EH (cell line): ENCODE measurements at places on chromosomes 6 and 20.

DNA sequence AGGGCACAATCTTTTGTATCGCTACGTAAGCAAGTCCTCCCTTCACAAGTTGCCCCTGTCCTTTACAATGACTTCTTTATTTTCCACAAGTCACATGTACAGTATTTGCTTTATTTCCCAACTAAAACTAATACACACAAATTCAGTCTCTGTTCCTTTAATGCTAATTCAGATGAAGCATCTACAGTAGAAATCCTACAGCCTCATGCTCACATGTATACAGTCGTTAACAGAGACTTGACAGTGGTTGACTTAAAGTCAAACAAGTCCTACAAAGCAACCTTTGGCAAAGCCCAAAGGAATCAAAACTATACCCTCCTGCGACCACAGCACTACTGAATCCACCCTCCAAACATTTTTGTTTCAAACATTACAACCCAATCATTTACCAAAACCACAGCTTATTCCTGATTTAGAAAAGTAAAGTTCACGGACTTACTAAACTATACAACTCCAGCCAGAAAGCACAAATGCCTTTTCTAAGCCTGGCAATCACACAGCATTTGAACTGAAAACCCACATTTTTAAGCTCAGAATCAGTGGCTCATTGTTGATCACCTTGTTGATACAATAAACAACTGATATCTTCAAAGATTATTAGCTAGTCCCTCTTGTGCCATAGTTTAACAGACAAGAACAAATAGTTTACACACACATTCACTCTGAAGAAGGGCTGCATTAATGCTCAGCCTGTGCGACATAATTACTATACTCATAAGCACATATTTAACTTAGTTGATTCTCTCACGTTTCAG is 70.9 kb upstream of the NHSL1 start:
- DNase-seq = no peak

DNA sequence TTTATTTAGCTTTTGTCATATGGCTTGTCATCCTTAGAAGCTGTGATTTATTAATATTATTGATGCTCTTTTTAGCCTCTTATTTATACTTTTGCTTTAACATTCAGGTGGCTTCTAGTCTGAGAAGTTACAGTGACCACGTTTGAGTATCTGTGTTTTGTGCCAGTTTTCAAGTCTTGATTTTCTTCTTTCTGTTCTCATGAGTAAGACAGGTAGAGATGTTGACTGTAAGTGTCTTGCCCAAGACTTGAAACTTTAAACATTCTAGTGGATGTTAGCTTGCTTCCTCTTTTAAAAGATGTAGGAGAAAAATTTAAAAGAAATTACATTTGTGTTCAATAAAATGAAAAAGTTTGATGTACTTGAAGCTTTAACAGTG is 122.6 kb downstream of the LRRC1 start:
- DNase-seq = no peak

GRCh38 chr6:2141644-2142290 is 103.6 kb downstream of the GMDS start:
- DNase-seq = no peak

DNA sequence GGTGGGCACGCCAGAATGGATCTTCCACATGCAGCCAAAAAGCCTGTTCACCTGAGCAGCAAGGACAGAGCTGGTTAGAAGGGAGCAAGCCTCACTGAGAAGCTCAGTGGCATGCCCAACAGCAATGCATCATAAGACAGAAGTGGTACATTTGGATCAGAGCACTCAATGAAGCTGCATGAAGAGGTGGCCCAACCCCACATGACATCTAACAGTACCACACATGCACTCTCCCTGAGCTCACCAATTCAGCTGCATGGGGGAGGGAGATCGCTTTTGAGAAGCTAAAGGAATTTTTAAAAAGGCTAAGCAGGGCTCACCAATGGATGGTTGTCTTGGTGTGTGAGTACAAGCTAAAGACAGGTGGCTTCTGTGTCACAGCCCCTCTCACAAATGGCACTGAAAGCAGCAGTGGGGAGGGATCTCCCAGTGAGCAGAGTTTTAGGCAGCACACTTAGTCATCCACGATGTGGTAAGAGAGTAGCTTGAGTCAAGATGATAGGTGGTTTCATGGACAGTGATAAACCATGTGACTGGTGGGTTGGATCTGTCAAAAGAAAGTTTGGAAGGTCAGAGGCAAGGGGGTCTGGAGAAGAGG is 166.6 kb upstream of the TAB2 start:
- no peak for DNase-seq

GRCh38 chr6:44022296-44022661 is 105.0 kb downstream of the MRPL14 start:
- peak; percentile 43 for DNase-seq

- DNase-seq = no peak
These were observed 7.5 kb downstream of the FAXC start for GRCh38 chr6:99341862-99342455.

DNA sequence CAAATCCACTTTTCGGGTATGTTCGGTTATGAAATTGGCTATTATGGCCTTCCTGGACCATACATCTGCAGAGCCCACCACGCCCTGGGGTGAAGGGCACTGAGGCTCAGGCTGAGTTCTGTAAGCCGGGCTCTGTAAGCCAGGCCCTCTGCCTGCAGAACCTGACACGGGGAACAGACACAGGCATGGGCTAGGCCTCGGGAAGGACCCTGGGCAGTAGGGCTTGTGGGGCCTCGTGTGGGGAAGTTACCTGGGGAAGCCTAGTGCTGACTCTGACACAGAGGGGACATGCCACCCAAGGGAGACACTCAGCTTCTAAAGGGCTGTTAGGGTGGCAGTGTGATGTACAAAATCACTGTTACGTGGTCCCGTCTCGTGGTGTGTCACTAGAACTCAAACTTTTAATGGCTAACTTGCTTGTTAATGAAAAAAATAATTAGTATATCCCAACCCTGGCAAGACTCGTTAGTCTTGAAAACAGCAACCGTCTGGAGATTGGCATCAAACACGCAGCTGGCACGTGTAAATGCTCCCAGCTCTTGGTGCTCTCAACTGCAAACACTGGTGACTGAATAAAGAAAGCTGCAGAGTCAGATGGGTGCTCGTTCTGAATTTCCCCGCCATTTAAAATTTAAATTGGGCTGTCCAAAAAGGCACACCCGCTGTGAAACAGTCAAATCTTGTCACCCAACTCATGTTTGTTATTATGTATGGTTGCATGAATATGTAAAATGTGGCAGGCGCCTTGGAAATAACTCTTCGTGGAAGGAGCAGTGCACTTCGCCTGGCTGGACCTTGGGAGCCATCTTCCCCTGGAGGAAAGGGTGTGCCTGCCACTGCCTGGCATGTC is 23.6 kb upstream of the TCFL5 start:
- DNase-seq = no peak

DNA sequence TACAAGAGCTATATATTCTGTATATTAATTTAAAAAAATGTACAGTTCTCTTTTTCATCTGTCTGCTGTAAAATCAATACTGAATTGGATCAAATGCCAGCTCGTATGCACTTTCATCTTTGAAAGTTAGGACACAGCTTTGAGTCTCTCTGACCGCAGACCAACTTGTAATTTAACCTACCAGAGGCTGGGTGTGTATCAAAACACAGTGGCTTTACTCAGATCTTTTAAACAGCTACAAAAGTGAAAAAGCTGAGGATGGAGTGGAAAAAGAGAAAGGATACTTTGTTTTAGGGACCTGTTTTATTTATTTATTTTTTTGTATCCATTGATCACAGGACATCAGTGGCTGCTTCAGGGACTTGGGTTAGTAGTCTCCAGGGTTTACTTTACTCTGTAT is 44.1 kb downstream of the KIAA0408 start:
- no peak for DNase-seq

GRCh38 chr6:128723667-128724066 is 159.3 kb upstream of the LAMA2 start:
- peak; percentile 35 for DNase-seq

- DNase-seq = no peak
These were observed 234.5 kb downstream of the LY86 start for GRCh38 chr6:6823030-6823429.

DNA sequence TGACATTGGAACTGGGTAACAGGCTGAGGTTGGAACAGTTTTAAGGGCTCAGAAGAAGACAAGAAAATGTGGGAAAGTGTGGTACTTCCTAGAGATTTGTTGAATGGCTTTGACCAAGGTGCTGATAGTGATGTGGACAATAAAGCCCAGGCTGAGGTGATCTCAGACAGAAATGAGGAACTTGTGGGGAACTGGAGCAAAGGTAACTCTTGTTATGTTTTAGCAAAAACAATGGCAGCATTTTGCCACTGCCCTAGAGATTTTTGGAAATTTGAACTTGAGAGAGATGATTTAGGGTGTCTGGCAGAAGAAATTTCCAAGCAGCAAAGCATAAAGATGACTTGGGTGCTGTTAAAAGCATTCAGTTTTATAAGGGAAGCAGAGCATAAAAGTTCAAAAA is 474.7 kb upstream of the ADGRB3 start:
- DNase-seq = no peak

DNA sequence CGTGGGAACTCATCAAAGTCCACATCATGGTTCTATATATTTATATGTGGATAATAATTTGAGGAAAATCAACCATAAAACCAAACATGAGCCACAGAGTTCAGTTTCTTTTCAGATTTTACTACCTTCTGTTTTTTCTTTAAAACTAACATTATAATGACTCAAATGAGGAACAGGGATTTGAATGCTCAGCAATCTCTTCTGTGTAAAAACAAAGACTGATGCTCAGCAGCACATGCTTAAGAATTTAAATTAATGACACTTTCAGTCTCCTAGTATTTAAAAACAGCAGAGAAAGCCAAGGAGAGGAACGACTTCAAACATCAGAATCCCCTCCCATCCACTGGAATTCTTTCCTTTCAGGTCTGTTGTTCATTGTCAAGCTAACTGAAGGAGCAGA is 72.7 kb downstream of the PSMG4 start:
- no peak for DNase-seq

GRCh38 chr6:163634211-163635171 is 220.0 kb downstream of the QKI start:
- DNase-seq = no peak

GRCh38 chr6:130931683-130932082 is 104.5 kb downstream of the SMLR1 start:
- no peak for DNase-seq

DNA sequence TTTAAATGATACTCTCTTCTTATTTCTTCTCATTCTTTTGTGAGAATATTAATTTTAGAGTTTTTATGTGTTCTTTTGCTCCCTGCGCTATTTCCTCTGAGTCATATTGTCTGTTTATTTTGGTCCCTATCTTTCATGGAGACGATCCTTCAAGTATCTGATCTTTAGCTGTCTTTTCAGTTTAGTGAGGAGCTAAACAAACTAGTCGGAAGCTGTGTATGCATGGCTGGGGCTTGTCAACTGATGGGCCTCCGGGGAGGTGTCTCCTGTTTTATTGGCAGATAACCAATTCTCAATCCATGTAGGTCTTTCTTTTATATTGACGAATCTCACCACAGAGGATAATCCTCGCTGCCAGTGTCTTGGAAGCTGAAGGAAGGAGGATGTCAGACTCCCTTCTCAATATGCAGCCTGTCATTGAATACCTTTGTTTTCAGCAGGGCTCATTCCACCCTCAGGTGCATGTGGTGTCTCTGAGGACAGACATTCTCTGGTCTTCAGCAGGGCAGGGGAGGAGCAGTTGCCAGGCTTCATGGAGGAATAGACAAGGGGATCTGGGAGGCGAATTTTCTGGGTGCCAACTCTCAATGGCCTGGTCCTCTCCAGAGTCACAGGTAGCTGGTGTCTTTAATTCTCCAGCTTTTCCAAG is 64.9 kb downstream of the RNF182 start:
- peak; percentile 43 for DNase-seq

GRCh38 chr6:3252369-3252768 is 6.4 kb upstream of the PSMG4 start:
- no peak for DNase-seq

DNA sequence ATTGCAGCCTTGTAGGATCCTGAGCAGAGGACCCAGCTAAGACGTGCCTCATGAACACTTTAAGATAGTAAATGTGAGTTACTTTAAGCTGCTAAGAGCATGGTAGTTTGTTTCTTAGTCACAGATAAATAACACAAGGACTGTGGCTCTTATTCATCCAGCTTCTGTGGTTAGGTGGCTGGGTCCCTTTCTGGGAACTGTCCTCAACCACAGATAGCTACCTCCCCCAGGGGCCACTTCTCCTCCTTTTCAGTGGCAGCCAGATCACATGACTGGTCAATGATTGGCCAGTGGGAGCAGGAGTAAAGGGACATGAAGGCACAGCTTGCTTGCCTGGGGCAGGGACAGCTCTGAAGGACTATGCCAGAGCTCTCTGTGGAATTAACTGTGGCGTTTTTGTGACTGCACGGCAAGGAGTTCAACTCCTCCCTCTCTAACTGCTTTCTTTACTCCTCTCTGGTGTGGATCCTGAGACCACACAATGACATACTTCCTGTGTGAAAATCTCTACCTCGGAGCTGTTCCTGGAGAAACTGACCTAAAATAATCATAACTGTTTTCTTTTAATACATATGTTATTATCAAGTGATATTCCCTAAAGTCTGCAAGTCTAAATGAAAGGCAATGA is 76.5 kb downstream of the NRN1 start:
- no peak for DNase-seq

GRCh38 chr6:143701349-143702234 is 23.8 kb downstream of the PHACTR2 start:
- DNase-seq = no peak

GRCh38 chr6:112979830-112980229 is 632.7 kb downstream of the RFPL4B start:
- peak; percentile 94 for DNase-seq

DNA sequence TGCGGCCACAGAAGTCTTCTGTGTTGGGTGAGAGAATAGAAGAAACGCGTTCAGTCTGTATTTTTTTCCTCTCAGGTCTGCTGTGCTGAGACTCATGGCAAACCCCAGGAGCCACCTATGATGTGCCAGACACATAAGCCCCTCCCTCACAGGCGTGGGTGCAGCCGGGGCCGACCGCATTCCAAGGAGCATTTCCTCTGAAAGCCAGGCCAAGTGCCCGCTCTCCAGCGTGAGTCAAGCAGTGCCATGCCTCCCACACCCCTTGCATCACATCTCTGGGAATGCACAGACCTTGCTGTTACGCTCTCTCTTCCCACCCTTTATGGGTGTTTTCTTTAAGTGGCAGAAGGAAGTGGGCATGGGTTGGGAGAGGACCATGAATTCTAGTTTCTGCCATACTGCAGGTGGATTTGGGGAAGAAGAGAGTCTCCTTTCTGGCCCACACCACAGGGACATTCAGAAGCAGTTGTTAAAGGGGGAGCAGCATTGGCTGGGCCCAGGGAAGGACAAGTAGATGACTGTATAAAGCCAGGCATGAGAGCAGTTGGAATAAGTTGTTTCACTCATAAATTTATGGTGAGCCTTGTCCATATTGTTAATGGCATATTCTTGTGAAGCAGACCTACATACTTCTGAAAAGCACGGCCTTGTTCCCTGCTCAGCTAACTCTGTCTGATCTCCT is 37.1 kb upstream of the TFAP2A start:
- DNase-seq = peak; percentile 87

GRCh38 chr6:1526398-1527072 is 83.2 kb upstream of the FOXC1 start:
- DNase-seq = no peak

GRCh38 chr6:41439524-41440418 is 104.4 kb downstream of the NCR2 start:
- no peak for DNase-seq
